Activated CD4-positive, alpha-beta T cell treated with anti-CD3 and anti-CD28 coated beads, Interleukin-2, amount 50 U/mL, for 4 hours (primary cell): ENCODE measurements at places on chromosomes 4 and X.

DNA sequence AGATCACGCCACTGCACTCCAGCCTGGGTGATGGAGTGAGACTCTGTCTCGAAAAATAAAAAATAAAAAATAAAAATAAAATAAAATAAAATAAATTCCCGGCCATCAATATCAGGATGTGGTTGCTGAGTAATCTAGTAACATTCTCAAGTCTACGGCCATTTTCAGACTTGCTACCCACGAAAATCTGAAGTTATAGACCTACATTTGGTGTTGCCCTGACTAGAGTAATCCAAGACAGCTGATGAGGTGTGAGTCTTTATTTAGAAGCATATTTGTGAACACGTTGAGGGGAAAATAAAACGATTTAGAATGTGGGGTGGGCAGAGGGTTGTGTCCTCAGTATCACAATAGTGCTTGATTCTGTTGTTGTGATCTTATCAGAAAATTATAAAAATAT is 130.2 kb upstream of the MID1 start:
- no peak for DNase-seq

GRCh38 chr4:52711834-52712250 is 39.4 kb downstream of the ERVMER34-1 start:
- DNase-seq = no peak

DNA sequence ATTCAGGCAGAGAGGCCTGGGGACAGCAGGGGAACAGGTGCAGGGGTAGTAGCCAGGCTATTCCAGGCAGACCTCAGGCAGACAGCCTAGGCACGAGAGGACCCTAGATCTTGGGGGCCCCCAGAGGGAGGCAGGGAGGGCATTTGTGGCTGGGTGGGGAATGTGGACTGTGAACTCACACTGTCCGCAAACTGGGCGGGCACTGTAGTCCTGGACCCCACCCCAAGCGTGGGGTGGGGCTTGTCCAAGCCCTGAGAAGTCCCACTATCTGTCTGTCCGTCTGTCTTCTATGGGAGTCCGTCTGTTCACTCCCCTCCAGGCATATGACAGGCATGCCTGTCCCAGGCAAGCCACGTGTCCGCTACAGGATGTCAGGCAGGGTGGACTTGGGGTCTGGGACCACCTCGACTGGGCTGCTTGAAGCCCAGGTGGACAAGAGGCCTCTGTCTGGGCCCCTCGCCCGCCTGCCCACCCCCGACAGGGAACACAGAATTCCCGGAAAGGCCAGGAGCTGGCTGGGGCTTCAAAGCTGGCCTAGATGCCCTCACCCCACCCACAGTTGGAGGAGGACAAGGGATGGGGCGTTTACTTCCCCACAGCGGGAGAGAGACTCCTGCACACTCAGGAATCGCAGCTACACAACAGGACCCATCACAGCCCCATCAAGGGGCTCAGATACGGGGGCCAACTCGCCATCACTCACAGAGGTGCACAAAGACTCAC is at the start of gene SLC38A5:
Gene SLC38A5, minus strand, starts transcription at position 151 of the 723 bp plus-strand sequence. CDS start 2,336 bp downstream, outside the sequence.
- DNase-seq = no peak

- DNase-seq = peak; percentile 1
Measured at GRCh38 chrX:57528670-57529255, 63.0 kb upstream of the ZXDB start.

DNA sequence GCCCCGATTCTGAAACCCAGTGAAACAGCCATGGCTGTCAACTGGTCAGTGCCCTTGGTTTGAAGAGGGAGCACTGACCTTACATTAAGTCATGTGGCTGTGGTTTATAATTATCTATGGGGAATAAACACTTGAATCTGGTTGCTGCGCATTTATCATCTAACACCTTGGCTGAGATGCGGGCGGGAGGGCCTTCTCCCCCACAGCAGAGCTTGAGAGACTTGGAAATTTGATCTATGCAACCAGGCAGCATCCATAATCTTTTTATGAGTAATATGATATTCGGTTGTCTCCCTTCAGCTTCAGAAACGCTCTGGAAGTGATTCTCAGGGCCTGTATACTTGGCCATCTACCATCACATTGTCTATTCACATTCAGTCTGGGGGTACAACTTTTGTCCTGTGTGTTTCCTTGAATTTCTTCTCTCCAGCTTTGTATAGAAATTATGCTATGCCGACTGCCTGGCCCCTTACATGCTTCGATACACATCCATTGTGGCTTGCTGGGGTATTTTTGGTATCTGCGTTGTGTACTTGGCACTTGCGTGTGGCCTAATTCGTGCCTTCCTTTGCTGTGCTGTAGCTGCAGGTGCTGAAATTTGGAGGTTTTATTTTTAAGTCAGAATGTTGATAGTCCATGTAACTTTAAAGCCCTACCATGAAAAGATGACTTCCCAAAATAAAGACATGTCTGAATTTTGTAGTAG is 321.6 kb downstream of the ARHGAP10 start:
- DNase-seq = no peak

DNA sequence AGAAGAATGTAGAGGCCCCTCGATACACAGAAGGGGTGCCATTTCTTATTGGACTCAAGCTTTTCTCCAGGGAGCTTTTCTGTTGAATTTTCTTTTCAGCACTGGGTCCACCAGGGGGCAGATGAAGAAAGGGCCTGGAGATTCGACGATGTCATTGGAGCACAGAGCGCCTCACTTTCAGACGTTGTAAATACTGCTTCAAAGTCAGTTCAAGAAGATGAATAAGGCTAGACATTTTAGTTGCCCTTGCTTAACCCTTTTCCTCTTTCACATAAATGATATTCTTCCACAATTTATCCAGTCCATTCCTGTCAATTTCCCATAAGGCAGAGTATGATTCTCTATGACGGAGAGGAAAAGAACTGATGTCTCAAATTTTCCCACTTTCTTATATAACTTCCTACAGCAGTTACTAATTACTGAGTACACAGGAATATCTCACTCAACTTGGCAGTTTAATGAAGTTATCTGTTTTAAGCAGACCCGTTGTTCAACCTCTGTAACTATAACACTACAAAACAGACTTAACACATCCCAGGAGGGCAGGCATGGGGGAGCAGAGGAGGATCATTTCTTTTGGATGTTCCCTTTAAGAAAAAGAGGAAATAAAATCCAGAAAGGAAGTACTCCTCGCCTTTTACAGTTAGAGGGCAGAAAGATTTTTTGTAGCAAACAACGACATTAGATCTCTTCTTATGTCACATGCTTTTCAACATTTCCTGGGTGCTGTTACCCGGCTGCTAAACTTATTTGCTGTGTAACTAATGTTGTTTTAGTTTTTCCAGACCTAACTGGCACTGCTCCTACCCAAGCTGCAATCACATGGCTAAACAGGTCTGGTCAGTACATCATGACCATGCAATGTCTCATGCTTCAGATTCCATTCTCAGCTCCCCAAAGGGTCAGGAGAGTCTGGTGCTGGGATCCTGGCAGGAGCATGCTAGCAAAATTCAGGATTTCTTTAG is 12.2 kb upstream of the CENPU start:
- peak; percentile 69 for DNase-seq

- DNase-seq = no peak
Measured at GRCh38 chrX:42755815-42756214, 22.1 kb downstream of the PPP1R2C start.

- no peak for DNase-seq
Measured at GRCh38 chr4:97994765-97995465, 148.4 kb downstream of the STPG2 start.
